Activated naive CD8-positive, alpha-beta T cell treated with anti-CD3 and anti-CD28 coated beads, Interleukin-2, amount 10 ng/mL, durations not matched to agents 7 days and 5 days (primary cell): ENCODE measurements at places on chromosomes 12 and 14.
A peak's percentile ranks its signal among the peaks of the same experiment; 100 is the strongest.

DNA sequence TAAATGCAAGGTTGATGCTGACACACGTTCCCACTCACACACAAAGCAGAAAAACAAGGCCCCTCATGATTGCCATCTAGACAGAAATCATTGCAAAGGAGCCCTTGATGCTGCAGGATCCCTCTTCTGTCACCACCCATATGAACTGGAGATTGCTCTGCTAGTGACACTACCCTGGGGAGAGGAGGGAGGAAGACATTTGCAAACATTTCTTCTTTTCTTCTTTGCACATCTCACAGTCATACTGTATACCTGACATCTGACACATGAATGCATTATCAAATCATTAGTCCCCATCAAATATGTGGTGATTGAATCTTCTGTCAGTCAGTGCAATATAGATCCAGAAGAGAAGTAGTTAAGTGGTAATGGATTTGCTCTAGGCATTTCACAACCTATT is 208.5 kb upstream of the E2F7 start:
- no peaks in the 10 kb centered on the region for H3K4me1 ChIP-seq
- H3K4me3 ChIP-seq, result no peak overlapping the region
- H3K27me3 ChIP-seq, result no peaks in the 10 kb centered on the region

GRCh38 chr12:109927622-109928021 is 27.5 kb downstream of the TCHP start:
- DNase-seq, result no peak
- no peaks in the 10 kb centered on the region for H3K27me3 ChIP-seq
- H3K4me3 ChIP-seq, result no peak overlapping the region
- H3K27ac ChIP-seq, result peak overlapping the region; percentile 54
- H3K36me3 ChIP-seq, result peaks cover 9% of the 10 kb centered on the region
- H3K4me1 ChIP-seq, result peaks cover 4% of the 10 kb centered on the region

DNA sequence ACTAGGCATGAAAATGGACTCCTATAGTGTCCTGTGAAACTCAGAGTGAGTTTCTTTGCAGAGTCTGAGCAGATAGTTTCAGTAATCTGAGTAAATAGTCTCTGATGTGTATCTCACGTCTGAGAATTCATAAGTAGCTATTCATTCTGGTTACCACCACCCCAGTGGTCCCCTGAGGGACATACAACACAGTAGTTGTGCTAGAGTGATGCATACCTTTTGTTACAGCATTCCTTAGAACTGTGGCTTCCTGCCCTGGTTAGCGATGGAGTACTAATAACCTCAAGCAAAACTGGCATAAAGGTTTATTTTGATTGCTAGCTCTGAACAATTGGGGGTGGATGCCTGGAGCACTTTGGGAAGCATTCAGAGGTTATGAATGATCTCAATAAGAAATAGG is 114.7 kb downstream of the DAAM1 start:
- H3K36me3 ChIP-seq, result peaks cover 7% of the 10 kb centered on the region
- DNase-seq, result no peak
- H3K27me3 ChIP-seq, result no peaks in the 10 kb centered on the region
- H3K4me1 ChIP-seq, result peaks cover 30% of the 10 kb centered on the region

- no peak overlapping the region for H3K4me3 ChIP-seq
- H3K36me3 ChIP-seq, result no peaks in the 10 kb centered on the region
- H3K27ac ChIP-seq, result no peak overlapping the region
- H3K4me1 ChIP-seq, result no peaks in the 10 kb centered on the region
Measured at GRCh38 chr12:63802012-63802608, 22.4 kb downstream of the RXYLT1 start.

DNA sequence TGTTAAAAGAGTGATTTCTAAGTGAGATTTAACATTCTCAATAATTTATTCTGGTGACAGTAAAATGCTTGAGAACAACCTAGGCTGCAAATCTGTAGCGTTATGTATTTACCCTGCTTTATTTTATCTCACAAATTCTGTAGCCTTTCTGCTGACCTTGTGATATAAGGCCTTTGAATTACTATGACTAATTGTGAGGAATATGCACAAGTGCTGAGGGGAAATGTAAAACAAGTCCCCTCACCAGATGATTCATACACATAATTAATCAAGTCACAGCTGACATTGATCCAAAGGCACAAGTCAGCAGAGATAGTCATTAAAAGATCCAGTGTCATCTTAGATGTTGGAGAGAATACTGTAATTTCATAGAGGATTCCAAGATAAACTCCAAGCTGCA is 992.7 kb upstream of the USP15 start:
- H3K4me1 ChIP-seq, result no peaks in the 10 kb centered on the region
- no peaks in the 10 kb centered on the region for H3K27me3 ChIP-seq
- no peak overlapping the region for H3K27ac ChIP-seq
- no peak for DNase-seq

DNA sequence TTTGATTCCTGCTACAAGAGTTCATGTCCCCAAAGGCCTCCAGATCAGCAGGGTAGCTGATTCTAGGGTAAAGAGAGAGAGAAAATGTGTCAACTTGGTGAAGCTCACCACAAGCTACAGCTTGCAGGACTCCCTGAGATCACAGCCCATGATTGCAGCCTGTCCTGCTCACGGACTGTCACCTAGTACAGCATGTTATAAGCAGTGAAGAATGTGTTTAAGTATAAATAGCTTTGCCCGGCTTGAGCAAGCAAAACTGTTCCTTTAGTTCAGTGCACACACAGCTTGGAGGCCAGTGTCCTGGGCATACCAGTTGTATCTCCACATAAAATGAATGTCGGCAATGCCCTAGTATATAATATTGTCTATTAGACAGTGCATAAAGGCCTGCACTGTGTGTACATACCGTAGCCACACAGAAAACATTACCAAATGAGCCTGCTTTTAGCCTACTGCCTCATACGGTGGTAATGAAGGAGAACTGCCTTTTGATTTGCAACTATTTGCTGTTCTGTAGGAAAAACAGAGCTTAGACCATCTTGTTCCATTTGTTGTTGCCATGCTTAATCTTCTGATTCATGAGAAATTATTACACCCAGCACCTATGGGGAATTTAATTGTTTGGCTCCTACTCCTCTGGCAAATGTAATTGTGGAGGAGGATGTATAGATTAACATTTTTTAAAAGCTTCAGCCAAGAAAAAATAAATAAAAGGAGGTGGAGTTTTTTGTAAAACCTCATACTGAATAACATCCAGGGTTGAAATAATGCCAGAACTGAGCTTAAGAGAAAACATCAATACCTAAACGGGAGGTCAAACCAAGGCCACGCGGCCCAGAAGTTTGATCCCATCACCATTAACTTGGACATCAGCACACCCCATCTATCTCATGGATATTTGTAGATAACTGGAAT is 108.1 kb upstream of the G2E3 start:
- H3K4me1 ChIP-seq, result no peaks in the 10 kb centered on the region
- no peaks in the 10 kb centered on the region for H3K36me3 ChIP-seq
- DNase-seq, result no peak
- H3K27me3 ChIP-seq, result no peaks in the 10 kb centered on the region
- no peak overlapping the region for H3K4me3 ChIP-seq
